ENCODE measurements at places on chromosomes 5 and 9.
A peak's percentile ranks its signal among the peaks of the same experiment; 100 is the strongest.

DNA sequence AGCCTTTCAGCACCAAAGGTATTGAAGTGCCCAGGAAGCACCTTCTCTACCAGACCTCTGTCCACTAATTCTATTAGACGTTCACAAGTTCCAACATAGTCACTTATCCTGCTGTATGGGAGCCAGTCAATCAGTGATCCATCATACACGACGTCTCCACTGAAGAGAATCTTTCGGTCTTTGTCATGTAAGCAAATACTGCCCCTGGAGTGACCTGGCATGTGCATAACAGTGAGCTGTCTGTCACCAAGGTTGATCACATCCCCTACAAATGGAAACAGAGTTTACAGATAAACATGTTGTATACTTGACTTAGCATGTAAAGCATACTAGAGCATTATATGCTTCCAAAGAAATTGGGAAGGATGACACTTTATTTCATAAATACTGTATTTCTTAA is 13.3 kb downstream of the MBLAC2 start:
- no peak for DNase-seq

GRCh38 chr5:99109894-99110293 is 181.1 kb upstream of the CHD1 start:
- DNase-seq: no peak

DNA sequence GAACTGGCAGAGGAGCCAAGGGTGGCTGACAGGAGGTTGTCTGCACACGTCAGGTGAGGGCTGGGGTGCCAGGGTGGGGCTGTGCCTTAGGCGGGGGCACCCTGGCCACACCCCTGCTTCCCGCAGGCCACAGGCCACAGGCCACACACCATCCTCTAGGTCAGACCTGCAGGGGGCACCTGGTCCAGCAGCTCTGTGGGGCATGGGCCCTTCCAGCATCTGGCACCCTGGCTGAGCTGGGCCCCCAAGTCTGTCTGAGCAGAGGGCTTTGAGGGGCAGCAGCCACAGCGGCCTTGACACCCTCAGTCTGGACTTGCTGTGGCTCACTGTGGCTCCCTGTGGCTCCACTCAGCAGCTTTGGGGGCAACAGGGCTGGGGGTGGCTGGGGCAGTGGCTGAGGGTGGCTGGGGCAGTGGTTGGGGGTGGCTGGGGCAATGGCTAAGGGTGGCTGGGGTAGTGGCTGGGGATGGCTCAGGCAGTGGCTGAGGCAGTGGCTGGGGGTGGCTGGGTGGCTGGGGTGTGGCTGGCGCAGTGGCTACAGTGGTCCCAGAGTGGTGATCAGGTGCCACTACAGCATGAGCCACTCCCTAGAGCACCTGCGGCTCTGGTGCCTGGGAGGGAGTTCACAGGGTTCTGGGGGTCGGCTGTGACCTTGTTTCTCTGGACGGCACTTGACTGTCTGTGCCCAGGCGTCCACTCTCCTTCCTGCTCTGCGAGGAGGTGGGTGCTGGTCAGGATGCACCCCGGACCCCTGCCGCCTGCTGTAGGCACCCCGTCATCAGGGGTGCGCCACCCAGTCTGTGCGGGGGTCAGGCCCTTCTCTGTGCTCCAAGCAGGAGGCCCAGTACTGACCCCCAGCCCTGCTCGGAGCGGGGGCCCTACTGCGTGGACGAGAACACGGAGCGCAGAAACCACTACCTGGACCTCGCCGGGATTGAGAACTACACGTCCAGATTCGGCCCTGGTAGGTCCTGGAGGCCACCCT is 27.1 kb downstream of the NKD2 start:
- no peak for DNase-seq

DNA sequence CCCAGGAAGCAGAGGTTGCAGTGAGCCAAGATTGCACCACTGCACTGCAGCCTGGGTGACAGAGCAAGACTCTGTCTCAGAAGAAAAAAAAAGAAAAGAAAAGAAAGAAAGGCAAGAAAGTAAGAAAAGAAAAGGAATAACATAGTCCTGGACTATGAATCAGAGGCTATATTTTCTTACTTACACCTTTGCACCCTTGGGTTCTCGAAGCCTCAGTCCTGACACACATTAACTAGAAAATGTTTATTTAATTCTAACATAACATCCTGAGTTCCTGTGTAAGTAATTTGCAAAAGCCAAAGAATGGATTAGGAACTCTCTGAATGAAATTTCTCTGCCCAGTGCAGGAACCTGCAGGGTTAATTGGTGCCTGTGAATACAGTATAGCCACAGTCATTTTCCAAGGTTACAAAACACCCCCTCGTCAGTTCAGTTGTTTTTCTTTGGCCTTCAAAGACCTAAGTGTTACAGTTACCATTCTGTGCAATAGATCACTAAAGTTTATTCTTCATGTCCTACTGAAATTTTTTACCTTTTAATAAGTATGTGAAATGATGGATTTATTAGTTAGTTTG is 147.6 kb downstream of the SV2C start:
- no peak for DNase-seq

- DNase-seq: no peak
Measured at GRCh38 chr9:90795084-90795483, 6.5 kb upstream of the SYK start.

DNA sequence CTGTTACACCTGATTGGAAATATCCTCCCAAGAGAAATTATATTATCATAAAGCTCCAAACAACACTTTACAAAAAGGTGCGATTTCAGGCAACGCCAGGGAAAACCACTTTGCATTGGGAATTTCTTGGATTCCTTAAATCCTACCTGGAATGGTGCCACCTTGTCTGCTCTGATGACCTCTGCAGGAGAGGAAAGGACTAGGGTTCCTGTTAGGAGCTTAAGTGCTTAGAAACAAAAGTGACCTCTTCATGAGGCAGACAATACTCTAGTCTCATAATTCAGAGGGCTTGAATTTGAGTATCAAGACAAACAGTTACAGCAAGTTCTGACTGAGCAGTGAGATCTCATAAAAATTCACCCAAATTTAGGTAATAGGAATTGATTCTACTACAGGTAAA is 33.9 kb upstream of the GLIS3 start:
- DNase-seq: no peak

- DNase-seq: no peak
Measured at GRCh38 chr9:72807765-72808445, 144.9 kb downstream of the ALDH1A1 start.

DNA sequence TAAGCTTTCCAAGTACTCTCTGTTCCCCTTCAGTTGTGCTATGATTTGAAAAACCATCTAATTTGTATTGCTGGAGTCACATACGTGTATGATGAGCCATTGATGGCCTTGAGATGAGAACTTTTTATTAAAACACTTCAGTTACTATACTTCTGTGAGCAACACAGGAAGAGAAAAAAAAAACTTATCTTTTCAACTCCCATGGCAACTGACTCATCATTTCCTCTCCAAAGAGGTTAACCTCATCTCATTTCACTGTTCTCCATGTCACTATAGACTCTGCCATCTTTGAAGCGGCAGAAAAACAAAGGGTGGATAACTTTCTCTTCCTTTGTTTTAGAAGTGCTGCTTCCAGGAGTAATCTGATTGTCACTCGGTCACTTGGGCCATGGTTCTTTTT is 104.3 kb upstream of the PCSK1 start:
- peak; percentile 41 for DNase-seq

GRCh38 chr9:120716483-120716882 is 2.2 kb upstream of the MEGF9 start:
- DNase-seq: no peak

- no peak for DNase-seq
Measured at GRCh38 chr5:72295539-72295938, 24.5 kb downstream of the MRPS27 start.

- DNase-seq: peak; percentile 81
Measured at GRCh38 chr5:150107909-150108447, 21.6 kb upstream of the CSF1R start.

DNA sequence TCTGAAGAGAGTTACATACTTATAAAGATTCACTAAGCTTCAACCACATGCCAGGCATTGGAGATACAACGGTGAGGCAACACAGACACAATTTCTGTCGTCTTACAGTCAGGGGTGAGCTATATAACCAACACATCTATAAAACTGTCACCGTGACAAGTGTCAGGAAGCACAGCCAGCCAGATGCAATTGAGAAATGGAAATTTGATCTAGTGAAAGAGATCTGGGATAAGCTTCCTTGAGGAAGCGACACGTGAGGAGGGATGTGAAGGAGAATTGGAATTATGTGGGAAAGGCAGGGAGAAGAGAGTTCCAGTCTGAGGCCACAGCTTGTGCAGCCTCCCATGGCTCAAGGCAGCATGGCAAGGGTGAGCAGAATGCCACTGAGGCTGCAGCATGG is 50.9 kb upstream of the ZNF354B start:
- no peak for DNase-seq

DNA sequence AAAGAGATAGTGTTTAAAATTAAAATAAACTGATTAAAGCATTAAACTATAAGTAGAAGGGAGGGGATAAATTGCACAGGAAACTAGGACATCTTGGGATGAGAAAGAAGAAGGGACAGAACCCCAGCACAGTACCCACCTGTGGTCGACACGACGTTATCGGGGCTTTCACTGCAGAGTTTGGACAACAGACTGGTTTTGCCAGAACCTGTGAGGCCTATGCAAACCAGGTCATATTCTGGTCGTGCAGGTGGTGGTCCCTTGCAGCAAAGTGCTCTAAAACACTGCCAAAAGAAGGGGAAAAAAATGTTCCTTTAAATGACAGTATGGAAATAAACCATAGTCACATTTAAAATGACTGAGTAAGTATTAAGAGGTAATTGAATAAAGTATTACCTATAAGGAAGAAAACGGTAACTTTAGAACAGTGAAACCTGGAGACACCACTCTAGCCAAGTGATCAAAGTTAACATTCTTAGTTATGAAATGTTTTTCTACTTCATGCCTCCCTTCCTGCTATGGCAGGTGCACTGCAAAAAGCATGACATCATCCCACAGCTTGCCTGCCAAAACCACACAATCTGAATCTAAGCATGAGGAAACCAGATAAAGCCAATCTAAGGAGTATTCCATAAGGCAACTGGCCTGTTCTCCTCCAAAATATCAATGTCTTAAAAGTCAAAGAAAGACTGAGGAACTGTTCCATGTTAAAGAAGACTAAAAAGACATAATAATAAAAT is 138.6 kb downstream of the ARL15 start:
- DNase-seq: no peak

DNA sequence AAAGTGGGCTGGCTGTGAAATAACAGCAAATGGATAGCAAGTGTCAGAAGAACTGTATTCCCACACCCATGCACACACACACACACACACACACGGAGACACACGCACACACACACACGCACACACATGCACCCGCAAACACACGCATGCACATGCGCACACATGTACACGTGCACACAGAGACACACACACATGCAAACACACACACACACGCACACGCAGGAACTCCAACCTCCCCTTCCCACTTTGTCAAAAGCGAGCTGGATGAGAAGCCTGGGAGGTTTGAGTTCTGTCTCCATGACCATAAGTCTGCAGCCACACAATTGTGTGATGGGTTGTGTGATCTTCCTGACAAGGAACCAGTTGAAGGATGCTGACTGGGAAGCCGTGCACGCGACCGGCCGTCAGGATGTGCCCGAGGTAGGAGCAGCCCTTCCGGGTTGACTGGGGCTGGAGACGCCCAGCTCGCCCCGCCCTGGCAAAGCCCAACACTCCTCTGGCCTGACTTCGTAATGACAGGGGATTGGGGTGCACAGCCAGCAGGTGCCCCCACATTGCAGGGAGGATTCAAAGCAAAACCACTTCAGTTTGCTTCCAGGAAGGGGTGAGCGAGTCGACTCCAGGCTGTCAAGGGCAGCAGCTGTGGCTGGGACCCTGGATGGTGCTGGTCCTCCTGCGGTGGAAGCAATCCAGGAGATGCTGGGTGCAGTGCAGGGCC is 29.3 kb upstream of the NKD2 start:
- DNase-seq: no peak

DNA sequence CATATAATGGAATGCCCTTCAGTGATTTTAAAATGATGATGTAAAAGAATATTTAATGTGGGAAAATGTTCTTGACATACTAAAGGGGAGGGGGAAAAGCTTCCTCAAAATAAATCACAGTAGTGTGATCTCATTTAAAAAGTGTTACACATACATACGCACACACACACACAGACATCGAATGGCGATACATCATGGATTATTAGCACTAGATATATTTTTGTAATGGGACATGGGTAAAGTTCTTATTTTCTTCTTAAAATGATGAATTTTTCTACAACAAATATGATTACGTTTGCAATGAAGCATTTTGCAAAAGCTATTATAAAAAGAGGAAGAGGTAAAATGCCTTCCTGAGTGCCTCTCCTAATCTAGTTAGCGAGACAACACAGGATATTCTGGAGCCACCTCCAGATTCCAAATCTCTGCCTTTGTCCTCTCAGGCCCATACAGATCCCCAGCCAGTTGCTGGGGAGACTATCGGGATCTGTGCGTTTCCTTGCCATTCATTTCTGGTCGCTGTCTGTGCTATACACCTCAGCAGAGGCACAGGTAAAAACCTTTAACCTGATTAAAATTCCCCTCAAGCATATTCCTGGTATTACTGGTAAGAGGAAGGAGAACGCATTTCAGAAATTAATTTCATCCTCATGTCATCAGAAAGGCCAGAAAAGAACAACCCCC is 69.6 kb downstream of the SLC28A3 start:
- DNase-seq: no peak

- DNase-seq: no peak
Measured at GRCh38 chr5:43772764-43773477, 169.9 kb downstream of the NNT start.

All from GM03348 (cell line).